ENCODE measurements at places on chromosomes 1 and 21.
A peak's percentile ranks its signal among the peaks of the same experiment; 100 is the strongest.

GRCh38 chr21:36175771-36176565 lies 19.3 kb downstream of the DOP1B start:
- no peak for DNase-seq

DNA sequence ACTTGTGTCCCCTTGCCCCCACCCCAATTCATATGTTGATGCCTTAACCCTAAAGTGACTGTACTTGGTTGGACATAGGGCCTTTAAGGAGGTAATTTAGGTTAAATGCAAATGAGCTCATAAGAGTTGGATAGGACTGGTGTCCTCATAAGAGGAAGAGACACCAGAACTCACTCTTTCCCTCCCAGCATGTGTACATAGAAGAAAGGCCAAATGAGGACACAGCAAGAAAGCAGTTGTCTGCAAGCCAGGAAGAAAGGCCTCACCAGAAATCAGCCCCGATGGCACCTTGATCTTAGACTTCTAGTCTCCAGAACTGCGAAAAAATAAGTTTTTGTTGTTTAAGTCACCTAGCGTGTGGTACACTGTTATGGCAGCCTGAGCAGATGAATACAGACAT lies 45.5 kb downstream of the RAB3GAP2 start:
- no peak for DNase-seq

DNA sequence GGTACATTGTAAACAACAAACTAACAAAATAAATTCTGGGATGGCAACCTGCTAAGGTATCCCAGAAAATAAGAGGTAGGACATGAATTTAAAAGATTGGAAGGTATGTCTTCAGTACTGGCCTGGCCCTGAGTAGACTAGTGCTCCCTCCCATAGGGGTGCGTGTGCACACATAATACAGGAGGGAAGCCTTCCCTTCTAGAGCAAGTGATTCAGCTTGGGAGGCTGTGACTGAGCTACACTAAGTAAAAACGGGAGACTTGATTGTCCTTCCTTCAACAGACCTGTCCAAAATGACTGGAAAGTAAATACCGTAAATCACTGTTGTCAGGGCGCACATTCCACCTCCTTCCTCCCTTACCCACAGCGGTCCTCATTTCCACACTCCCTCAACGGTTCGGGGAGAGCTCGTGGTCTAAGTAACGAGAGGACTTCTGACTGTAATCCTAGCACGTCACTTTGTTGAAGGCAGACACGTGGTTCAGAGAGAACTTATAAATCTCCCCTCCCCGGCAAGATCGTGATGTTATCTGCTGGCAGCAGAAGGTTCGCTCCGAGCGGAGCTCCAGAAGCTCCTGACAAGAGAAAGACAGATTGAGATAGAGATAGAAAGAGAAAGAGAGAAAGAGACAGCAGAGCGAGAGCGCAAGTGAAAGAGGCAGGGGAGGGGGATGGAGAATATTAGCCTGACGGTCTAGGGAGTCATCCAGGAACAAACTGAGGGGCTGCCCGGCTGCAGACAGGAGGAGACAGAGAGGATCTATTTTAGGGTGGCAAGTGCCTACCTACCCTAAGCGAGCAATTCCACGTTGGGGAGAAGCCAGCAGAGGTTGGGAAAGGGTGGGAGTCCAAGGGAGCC lies at the start of gene TGFB2:
TSS of gene TGFB2 (plus strand) at position 523 of the 859 bp plus-strand sequence. CDS start 1,366 bp downstream, outside the sequence.
- no peak for DNase-seq

DNA sequence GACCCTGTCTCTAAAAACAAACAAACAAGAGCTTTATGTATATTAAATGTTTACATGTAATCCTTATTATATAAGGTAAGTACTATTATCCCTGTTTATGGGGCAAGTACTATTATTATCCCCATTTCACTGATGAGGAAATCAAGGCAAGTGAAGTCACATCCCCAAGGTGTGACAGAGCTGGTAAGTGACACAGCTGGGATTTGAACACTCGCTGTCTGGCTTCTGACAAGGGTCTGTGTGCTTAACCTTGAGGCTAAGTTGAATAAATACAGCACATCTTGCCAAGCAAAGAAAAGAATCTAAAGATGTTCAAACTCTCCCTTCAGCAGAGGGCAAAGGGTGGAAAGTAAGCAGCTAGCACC lies 167.9 kb upstream of the IRF2BP2 start:
- peak; percentile 40 for DNase-seq

GRCh38 chr1:43058545-43059360 lies 100.1 kb upstream of the SLC2A1 start:
- peak; percentile 69 for DNase-seq

GRCh38 chr1:226983247-226983991 lies 43.3 kb downstream of the COQ8A start:
- DNase-seq, result no peak

GRCh38 chr1:153536012-153536670 lies 350 bp upstream of the S100A6 start:
- peak; percentile 68 for DNase-seq

GRCh38 chr1:35029761-35030160 lies 2.0 kb downstream of the ZMYM6 start:
- DNase-seq, result no peak

GRCh38 chr1:25519624-25520023 lies 23.8 kb upstream of the LDLRAP1 start:
- no peak for DNase-seq

- DNase-seq, result no peak
Observed at GRCh38 chr1:117930173-117930447, 571 bp downstream of the WDR3 start.

Measured in endodermal cell (in vitro differentiated cells).